ENCODE measurements at places on chromosomes 11 and 22.
A peak's percentile ranks its signal among the peaks of the same experiment; 100 is the strongest.

DNA sequence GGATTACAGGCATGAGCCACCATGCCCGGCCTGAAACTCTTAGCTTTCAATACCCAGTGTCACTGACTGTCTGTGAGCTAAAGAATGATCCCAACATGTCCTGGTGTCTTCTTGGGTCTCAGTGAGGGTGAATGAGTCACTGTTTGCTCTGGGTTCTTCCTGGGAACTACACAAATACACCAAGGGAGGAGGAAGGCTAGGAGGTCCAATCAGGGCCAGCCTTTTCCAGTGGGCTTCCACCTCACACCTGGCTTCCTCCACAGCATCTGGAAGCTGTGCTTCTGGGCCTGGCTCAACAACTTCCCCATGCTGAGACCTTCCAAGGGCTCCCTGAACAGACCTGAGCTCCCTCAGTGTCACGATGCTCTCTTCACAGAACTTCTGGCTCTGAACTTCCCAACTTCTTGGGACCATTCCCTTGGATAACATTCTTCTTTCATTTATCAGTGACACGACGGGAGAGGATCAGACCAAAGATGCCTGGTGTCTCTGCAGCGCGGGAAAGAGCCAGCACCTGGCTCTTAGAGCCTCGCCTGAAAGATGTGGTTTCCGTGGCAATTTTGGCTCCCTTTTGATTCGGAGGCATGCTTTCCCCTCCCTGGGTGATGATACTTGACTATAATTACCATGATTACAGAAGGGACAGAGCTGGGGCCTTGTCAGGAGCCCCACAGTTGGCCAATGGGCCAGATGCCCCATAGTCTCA lies 22.3 kb upstream of the CHRM4 start:
- no peak for DNase-seq

- no peak for DNase-seq
These were observed 1593.1 kb upstream of the RAG2 start for GRCh38 chr11:38191101-38191500.

GRCh38 chr11:30322191-30322590 lies 713 bp upstream of the ARL14EP start:
- no peak for DNase-seq

DNA sequence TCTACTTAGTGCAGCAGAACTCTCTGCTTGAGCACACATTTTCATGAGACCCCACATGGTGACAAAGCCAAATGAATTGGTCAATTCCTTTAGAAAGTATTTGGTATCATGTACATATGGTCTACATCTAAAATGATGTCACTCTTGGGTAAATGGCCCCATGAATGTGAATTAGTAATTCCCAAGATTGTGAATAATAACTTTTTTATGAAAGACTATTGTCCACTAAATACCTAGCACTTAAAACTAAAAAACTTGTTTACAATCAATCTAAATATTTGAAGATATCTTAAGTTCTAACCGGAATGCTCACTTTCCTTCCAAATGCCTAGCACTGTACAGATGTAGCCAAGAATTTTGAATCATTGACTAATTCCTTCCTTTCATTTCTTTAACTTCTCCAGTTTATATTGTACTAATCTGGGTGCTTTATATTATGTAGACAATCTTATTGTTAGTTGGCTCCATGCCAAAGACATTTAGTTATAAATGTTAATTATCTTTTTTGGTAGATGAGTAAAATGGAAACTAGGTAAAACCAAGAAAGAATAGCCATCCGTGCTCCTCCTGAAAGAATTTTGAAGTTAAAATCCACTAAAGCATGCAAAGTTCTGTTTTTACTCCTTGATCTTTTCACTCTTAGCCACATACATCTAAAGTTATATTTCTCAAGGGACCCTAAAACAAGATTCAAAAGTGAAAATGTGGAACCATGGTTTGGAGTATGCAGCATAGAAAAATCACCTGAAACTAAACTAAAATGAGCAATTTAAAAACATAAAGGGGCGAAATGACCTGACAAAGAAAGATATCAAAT lies 145.0 kb upstream of the ARHGAP20 start:
- DNase-seq, result peak; percentile 17

- DNase-seq, result no peak
These were observed 19.2 kb upstream of the UPK3A start for GRCh38 chr22:45265535-45265934.

DNA sequence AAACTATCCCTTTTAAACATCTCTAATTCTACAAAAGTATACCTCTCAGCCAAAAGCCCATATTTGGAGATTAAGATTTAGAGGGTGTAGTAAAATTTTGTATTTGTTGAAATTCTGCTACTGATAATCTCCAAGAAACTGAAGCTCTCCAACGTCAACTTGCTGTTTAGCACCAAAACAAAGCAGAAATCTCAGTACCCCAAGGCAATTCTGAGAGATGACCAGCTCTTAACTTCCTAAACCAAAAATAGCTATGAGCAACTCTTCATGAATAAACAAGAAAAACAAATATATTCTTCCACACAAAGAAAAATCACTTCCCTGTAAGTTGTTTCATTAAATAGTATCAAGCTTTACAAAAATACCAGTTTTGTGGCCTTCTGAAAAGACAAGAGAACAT lies 13.3 kb downstream of the RRAS2 start:
- no peak for DNase-seq

DNA sequence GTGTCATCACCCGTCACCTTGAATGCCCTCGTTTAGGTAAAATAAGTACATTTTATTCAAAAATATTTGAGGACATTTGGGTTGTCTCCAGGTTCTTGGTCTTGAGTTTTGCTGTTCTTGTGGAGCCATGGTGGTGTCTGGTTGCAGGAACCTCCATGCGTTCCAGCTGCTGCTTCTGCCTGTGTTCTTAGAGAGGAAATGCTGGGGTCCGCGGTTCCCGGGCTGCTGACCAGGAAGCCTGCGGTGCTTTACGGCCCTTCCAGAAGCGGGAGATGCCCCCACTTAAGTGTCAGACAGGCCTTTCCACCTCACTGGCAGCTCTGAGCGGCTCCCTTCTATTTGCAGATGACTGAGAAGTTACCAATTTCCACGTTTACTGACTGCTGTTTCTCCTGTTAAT lies 66.8 kb downstream of the LRP5 start:
- peak; percentile 18 for DNase-seq

GRCh38 chr11:86117001-86117711 lies 48.3 kb upstream of the PICALM start:
- peak; percentile 63 for DNase-seq

GRCh38 chr11:26187639-26188038 lies 144.3 kb upstream of the ANO3 start:
- DNase-seq, result peak; percentile 56

GRCh38 chr11:83649528-83649855 lies 363.3 kb upstream of the CCDC90B start:
- no peak for DNase-seq

GRCh38 chr22:49658902-49659280 lies 168.8 kb downstream of the BRD1 start:
- no peak for DNase-seq

DNA sequence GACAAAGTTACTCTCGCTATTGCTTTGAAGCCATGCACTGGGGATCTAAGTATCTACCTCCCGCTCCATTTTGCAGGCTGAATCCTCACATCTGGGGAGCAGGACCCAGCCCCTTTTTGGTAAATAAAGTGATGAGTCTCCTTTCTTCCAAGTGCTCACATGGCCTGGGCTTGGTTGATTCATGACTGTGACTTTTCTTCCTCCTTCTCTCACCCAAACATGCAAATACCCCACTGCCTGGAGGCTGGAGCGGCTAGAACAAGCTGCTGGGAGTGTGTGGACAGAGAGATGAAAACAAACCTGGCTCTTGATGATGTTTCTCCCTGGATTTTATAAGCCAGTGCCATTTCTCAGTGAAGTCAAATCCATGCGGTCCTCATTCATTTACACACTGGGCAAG lies 72.7 kb downstream of the TRIM29 start:
- no peak for DNase-seq

DNA sequence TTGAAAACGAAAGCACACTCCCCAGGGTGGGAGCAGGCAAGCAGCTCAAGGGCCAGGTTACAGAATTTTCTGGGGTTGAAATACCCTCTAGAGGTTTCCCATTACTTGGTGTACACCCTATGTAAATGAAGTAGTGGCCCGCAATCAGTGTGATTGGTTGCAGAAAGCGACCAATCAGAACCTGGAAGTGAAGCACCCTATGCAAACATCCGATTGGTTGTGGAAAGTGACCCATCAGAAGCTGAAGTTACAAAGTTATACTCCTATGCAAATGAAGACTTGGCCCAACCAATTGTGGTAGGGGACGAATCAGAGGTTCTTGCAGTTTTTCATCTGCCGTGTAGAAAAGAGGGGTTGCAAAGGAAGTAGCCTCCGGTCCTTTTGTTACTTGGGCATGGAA lies 19.2 kb downstream of the PRR5 start:
- peak; percentile 30 for DNase-seq

GRCh38 chr11:12409621-12410005 lies 32.2 kb downstream of the PARVA start:
- DNase-seq, result no peak

DNA sequence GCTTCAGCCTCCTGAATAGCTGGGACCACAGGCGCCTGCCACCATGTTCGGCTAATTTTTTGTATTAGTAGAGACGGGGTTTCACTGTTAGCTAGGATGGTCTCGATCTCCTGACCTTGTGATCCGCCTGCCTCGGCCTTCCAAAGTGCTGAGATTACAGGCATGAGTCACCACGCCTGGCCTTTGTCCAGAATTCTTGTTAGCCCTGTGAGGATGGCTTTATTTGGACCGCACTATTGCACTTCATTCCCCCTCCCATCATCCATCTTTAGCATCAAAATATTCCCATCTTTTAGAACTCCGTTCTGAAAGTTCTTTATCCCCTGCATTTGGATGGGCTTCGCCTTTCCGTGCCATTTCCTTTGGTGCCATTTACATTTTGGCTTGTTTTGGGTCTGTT lies 2.6 kb downstream of the SAMM50 start:
- DNase-seq, result no peak

DNA sequence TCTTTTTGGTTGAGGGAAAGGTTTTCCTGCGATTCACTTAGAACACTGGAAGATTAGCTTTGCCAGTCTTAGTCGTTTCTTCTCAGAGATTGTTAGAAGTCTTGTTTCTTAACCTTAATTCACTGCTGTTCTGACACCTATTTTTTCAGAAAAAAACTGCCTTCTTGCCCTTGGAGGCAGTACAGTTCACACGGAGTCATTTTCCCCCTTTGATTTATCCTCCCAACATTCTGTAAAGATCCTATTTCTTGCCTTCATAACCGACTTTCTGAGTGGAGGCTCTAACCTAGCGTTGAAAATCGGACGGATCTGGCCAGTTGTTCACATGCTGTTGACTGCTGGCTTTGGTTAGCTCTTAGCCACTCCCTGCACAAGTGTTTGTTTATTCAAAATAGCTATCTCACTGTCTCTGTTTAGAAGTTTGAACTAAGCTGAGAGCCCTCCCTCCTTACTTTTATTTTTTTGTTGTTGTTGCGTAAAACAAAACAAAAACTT lies 737 bp downstream of the BCL2L13 start:
- DNase-seq, result peak; percentile 50

- DNase-seq, result peak; percentile 9
These were observed 1.8 kb upstream of the TMEM86A start for GRCh38 chr11:18696638-18697225.

- DNase-seq, result no peak
These were observed 27.1 kb upstream of the WNT11 start for GRCh38 chr11:76233196-76233921.

DNA sequence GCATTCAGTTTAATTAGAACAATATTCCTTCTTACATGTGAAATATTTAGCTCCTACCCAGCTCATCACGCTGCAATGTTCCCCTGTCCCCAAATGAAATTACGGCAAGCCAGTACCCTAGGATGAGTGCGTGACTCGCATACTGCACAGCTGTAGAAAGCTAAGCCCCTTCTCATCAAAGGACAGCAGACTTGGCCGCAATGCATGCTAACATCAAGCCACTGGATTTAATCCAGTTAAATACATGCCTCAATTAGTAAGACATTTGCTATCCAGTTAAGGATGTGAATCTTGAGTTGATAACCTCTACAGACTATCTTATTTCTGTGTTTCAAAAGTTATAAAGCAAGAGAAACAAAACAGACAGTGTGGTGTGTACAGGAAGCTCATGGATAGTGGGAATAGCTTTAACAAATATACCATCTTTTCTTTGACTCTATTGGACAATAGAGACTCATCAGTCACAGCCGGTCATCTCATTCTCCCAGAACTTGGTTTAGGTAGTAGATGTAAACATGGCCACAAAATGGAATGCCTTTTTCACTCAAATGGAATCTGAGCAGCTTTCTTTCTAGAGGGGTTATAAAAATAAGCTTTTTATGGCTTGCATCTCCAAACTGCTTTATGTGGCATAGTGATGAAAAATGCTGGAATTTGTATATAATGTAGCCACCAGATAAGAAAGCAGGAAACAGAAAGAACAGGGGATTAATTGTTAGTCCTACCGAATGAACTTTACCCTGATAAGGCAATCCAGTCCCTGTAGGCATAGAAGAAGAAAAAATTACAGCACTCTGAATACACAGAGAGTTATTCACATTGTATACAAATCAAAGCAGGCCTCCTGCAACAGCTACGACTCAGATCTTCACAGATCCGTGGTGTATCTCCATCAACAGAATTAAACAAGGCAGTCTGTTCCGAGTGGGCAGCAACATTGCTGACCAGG lies 224.1 kb downstream of the CADM1 start:
- DNase-seq, result peak; percentile 45

GRCh38 chr11:85805387-85805786 lies 5.6 kb downstream of the SYTL2 start:
- peak; percentile 39 for DNase-seq

DNA sequence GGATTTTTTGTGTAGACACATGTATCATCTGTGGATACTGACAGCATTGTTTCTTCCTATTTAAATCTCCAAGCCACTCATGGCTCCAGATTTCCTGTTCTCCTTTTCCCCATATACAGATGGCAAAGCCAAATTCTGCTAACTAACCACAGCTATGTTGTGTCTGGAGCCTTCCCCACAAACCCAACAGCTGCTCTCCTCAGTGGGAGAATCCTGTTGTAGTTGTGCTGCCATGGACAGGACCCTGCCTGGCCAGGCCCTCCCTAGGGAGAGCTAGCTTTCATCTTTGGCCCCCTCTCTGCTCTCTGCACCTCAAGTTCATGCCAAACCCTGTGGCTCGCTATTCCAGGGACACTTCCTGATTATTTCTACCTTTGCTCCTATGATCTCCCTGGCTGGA lies 106.4 kb upstream of the CCDC90B start:
- DNase-seq, result no peak

DNA sequence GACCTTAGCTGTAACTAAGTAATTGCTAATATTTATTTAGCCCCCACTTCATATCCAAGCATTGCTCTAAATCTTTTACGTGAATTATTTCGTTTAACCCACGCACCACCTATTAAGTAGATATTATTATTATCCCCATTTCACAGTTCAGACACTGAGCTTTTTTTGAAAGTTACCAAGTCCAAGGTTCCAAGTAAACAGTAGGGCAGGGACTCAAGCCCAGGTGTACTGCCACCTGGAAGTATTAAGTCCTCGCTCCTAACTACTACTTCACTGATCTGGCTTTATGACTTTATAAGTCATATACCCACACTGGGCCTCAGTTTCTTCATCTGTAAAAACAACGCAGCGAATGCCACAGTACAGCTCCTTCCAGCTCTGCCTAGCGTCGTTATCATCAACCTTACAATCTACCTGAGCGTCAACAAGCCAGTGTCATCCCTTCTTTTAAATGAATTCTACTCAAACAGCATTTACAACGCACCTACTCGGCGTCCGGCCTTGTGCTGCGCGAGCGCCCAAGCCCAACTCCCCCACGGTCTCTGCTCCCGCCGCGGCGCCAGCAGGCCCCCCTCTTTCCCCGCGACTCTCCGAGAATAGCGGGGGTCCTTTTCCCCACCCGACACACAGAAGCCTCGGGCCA lies 624 bp downstream of the TMEM41B start:
- DNase-seq, result peak; percentile 18

- no peak for DNase-seq
These were observed 46.8 kb downstream of the SLN start for GRCh38 chr11:107665018-107665417.

GRCh38 chr11:91133361-91133760 lies 910.5 kb upstream of the CHORDC1 start:
- DNase-seq, result peak; percentile 24
